ENCODE measurements at places on chromosomes 16 and 17.

- DNase-seq: no peak
Measured at GRCh38 chr16:79754501-79754900, 154.0 kb upstream of the MAF start.

DNA sequence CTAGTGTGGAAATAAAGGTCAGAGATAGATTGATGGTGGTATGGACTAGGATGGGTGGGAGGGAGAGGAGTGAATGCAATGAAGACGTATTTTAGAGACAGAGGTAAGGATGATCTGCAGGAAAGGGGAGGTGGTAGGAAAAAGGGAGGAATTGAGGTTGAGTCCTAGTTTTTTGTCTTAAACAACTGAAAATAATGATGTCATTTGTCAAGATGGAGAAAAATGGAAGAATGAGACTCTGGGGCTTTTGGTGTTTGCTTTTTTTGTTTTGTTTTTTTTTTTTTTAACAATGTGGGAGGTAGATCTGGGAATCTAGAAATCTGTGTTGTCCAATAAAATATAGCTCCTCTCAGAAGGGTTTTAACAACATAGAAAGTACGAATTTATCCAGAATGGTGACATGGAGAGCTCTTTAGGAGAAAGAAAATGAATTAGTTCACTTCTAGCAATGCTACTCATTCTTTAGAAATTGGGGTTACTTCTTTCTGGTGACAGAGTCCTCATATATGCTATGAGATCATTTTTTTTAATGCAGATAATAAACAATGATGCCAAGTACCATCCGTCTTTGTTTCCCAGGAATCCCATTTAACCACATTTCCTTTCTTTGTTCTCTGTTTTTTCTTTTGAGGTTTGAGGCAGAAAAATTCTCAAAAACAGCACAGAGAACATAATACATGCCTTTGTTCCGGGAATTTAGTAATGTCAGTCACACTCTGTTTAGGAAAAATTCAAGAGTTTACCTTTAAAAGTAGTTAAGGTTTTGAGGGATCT, 225.3 kb upstream of the COX10 start:
- DNase-seq: no peak

GRCh38 chr16:79175286-79176057, 425.1 kb downstream of the MAF start:
- DNase-seq: no peak

DNA sequence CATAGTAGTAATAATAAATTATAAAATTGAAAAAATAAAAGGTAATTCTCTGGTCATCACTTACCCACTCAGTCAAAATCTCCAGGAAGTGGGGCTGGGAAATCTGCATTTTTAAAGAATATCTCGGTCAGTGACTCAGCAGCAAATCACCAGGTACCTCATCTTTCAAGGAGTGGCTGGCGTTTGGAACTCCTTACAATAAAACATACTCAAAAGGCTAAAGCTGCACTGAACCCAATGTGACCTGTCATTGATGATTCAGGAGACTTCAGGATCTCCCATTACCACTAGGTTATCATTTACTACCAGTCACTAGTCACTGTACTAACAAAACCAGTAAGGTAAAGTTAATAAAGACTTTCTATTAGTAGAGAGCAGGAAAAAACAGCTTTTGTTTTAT, 21.5 kb upstream of the RFFL start:
- DNase-seq: no peak

DNA sequence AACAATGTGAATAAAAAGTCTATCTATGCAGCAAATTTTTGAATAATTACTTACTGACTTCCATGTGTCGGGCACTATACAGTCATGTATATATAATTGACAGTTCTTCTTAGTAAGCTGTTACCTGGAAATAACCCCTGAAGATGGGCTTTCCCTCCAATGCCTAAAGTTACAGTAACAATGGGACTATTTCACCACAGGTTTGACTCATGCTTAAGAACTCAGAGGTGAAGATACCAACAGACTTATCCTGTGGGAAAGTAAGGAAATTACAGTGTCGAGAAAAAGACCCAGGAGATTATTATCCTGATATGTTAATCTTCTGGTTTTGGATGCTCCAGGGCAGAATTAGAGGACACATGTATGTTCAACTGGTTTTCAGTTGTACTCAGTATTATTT, 601.5 kb upstream of the SOX9 start:
- DNase-seq: no peak

- DNase-seq: no peak
Measured at GRCh38 chr16:56777482-56777881, 47.6 kb downstream of the NUP93 start.

- peak; percentile 5 for DNase-seq
Measured at GRCh38 chr17:49259663-49260010, 29.1 kb upstream of the PHOSPHO1 start.

DNA sequence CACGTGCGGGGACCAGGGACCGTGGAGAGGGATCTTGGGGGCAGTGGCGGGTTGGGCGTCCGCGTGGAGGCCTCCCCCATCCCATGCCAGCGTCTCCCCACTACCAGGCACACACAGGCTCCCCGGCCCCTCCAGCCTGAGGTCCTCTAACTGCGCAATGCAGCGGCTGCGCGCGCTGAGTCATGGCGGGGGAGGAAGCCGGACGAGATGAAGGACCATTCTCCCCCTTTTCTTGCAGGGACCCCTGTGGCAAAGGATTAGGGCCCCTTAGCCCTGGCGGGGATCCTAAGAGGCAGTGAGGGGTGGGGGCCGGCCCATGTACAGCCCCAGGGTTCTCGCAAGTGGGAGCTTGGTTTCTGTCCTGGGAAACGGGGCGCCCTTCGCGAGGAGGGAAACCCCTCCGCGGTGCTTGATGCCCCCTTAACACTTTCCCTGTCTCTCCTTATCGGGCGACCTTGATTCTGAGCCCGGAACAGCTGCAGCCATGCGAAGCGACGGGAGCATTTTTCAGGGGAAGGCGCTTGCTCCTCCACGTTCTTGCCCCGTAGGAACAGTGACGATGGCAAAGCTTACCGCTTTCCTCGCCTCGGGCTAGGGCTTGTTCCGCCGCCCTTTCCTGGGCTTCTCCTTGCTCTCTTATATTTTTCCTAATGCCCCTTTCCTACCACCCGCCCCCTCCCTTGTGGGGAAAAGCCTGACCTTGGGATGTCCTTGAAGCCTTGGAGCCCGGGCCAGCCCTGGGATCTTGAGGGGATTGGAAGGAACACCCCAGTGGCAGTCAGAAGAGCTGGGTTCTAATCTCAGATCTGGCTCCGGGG, 592 bp downstream of the ALDOA start:
- no peak for DNase-seq
